ENCODE measurements at places on chromosomes 3 and 15.

DNA sequence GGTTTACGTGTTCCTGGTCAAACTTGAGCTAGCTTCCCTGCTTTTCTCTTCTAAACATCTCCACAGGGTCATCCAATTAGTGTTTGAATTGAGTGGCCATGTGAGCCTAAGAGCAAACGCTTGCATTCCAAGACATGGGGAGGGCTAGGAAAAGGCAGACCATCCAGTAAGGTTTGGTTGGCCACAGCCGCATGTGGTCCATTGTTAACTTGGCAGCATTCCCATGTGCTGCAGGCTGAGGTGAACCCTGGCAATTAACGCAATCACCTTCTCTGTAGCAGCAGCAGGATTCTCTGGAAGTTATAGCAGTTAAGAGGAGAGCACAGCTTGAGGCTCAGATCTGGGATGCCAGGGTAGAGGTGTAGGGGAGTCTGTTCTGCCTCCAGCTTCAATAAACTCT lies 502.2 kb upstream of the LMCD1 start:
- no peak for DNase-seq

GRCh38 chr3:116757315-116757714 lies 47.7 kb downstream of the TUSC7 start:
- no peak for DNase-seq

DNA sequence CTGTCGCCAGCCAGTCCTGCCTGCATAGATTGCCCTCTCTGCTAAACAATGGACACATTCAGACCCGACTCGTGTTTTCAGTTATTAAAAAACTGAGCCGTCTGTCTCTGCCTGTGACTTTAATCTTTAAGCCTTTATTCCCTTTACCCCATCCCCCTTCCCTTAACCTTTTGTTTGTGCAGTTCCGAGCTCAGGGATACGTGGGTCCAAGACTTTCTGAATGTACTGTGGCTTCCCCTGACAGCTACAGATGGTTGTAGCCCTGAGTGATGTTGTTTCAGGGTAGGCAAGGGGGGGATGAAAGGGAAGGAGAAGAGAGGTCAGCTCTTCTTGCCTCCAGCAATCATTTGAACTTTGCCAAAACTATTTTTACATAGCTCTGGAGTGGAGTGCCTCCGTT lies 44.6 kb downstream of the EEFSEC start:
- no peak for DNase-seq

DNA sequence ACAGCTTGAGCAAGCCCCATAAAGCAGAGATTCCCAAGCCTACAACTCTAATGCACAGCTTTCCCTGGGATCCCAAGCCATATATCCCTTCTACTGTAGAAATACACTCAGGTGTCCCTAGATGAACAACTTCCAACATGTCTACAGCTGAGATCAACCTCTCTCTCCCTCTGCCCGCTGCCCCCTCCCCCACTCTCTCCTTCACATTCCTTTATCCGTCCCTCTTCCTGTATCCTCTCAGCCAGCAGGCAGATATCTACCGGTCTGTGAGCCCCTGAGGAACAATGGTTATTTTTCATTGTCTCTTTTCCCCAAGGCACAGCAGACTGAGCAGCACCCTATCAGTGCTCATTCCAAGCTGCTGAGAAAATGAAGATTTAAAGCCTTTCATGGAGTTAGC lies 138.6 kb downstream of the SUCLG2 start:
- no peak for DNase-seq

GRCh38 chr15:59039225-59039624 lies 51.8 kb downstream of the RNF111 start:
- DNase-seq, result no peak

GRCh38 chr3:128452678-128453275 lies 13.9 kb downstream of the DNAJB8 start:
- no peak for DNase-seq

DNA sequence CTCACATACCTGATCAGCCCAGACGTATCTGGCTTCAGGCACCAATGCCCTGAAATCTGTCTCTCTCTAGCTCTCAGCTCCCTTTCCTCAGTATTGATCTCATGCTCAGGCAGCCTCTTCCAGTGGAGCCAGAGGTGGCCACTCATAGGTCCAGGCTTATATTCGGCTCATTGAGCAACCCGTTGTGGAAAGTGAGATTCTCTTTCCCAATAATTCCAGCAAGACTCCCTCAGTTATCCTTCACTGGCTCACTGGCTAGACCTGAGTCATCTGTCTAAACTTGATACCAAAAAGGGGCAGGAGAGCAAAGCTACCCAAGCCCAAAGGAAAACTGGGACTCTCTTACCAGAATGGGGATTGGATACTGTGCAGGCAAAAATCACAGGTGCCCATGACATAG lies 33.4 kb upstream of the FRMD4B start:
- DNase-seq, result no peak

DNA sequence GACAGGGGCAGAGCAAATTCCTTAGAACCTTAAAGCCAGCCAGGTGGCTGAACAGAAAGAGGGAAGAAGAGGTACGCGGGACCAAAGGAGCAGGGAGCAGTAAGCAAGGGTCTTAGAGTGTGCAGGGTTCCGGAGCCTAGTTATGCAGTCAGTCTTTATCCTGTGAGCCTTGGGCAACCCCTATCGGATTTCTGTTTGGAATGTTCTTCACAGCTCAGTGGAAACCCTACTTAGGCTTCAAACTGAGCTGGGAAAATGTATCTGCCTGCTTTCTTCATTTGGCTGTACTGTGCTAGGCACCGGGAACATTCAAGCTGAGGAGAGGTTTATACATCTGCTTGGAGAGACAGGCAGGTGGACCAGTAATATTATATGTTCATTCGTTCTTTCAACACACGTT lies 37.1 kb downstream of the PSMD6 start:
- no peak for DNase-seq

DNA sequence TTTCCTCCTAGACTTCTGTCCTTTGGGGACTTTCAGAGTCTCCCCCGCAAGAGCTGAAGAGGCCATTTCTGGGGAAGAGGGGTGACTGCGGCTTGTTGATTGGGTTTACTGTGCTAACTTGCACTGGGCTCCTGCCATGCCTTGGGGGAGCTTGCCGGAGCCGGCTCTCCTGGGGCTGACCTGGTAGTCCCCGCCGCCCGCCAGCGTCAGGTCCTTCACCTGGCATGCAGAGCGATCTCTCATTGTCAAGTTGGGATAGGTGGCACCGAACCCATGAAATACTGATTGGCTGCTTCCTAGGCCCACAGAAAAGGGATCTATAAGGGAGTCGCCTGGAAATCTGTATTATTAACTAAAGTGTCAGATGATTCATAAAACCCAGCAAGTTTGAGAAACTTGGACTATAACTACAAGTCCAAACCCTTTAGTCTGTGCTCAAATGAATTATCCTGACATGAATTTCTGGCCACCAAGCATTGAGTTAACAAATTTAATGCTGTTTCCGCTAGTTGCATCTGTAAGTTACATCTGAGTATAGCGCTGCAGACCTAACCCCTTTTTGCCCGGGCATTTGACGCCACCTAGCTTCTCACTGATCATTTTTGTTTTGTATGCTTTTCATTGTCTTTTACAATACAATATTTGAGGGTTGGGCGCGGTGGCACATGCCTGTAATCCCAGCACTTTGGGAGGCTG lies 607 bp upstream of the IMP3 start:
- no peak for DNase-seq

DNA sequence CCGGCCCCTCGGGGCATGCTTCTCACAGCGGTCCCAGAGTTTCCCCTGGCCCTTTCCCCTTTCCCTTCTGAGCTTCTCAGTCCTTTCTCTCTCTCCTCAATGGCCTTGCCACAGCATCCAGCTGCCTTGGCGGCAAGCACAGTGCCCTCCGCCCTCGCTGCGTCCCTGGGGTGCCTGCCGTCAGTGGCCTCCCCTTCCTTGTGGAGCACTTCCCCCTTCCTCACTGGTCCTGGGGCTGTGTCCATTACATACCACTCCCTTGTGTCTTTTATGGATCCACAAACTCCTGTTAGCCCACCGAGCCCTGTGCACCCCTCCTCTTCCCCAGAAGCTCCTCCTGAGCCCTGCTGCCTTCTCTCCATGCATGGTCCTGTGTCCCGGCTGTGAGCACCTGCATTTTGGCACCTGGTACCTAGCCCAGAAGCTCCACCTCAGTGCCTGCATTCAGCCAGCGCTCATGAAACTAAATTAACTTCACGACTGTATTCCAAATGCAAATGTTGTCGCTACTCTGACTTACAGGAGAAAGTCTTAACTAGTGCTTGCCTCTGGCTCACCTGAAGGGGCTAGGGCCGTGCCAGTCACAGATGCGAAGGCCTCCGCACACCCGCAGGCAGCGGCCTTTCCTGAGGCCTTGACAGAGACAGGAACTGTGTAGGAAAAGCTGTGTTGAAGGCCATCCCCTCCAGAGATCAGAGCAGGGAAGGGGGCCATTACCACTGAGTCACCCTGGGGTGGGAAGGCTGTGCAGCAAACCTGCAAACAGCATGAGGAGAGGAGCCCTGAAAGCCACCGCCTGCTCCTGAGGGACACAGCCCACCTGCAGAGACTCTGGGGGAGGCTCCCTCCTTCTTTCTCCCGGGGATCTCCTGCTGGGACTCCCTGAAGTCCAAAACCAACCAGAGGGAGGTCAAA lies 19.1 kb upstream of the KLF13 start:
- no peak for DNase-seq
